ENCODE measurements at places on chromosomes 4 and X.
A peak's percentile ranks its signal among the peaks of the same experiment; 100 is the strongest.

- no peak for DNase-seq
Measured at GRCh38 chrX:15971696-15972095, 117.1 kb upstream of the AP1S2 start.

DNA sequence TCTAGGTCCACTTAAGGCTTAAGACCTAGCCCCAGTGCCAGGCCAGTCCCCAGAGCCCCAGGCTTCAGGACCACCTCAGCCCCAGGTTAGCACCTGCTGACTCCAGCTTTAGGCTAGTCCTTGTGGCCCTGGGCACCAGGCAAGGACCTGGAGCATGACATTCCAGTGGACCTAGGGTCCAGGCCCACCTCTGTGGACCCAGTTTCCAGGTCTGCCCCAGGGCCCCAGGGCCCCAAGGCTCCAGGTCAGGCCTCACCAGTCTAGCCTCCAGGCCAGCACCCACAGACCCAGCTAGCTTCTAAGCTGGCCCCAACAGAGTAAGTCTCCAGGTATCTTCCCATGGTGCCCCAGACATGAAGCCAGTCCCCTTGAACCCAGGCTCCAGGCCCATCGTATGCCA is 97.5 kb downstream of the QRFPR start:
- DNase-seq, result no peak

DNA sequence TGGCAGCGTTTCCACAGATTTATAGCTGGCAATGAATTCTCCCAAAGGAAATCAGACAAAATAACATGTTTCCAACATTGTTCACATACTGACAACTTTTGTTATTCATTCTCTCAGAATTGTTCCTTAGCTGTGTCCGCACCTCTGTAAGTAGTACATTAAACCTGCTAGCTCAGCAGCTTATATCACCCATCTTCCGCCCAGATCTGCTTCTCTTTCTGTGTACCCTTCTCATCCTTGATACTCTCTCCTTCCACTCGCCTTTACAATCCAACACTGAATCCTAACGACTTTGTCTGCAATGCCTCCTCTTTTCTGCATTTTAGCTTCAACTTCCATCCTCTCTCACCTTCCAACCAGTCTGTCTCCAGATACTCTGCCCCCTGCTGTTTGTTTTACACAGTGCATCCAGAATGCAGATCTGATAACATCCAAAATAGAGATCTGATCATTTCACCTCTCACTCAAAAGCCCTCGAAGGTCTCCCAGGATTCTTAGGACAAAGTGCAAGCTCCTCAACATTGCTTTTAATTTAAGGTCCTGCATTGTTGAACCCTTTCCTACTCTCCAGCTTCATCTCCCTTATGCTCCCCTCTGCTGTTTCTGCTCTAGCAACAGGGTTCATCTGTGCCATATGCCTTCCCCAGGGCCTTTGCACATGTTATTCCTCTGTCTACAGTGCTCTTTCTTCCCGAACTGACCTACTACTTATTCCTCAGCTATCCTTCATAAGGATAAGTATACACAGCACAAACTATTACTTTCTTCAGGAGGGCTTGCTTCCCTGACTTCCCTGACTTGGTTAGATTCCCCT is 67.3 kb upstream of the VBP1 start:
- DNase-seq, result peak; percentile 18

DNA sequence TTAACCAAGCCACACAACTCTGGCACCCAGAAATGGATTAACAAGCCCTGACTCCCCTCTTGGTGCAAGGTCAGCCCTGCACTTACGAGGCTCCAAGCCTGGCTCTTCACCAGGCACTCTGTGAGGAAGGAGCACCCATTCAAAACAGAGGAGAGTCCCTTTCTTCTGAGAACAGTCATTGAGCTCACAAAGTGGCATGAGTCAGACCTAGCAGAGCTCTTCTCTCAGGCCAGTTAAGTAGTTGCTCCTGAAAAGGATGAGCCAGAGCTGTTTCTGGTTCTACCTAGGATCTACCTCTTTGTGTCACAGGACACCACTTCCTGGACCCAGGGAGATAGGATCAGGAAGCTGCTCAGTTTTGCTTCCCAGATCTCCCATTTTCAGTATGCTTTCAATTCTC is 48.2 kb downstream of the EVC2 start:
- no peak for DNase-seq

- DNase-seq, result no peak
Measured at GRCh38 chrX:9566150-9566621, 101.3 kb downstream of the TBL1X start.

DNA sequence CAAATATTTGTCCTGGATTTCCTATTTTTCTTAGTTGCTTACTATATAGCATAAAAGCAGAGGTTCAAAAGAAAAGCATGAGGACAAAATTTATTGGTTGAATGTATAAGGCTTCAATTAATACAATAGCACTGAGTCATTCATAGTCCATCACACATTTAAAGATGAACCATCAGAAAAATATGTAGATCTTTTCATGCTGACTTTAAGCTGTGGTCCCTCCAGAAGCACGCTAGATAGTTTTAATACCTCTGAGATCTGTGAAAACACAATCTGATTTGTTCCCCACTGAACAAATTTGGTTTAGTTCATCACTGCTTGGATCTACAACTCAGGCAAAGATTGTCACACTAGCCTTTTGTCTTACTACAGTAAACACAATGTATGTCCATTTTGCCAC is 377.2 kb upstream of the ANXA10 start:
- no peak for DNase-seq

Data from AML-193 (cell line).